Tongue (tissue), 3 donors: ENCODE measurements at places on chromosomes 6 and 20. TPM values are rescaled to one million over a fixed set of nuclear protein-coding genes. Genes with fewer than 3 reads are reported as not detected.

Gene TNXB
- total RNA-seq, result 214 TPM

Gene GSTA3
- total RNA-seq, result not detected

Gene SMPDL3A
- 11.3 TPM for total RNA-seq

GRCh38 chr6:82227770-82228169 lies 19.8 kb downstream of the IBTK start:
- DNase-seq, result no peak

Gene LY6G5B
- 2.6 TPM for total RNA-seq

GRCh38 chr6:75204959-75205775 lies 686 bp downstream of the COL12A1 start:
- peak; percentile 62 for DNase-seq

Gene C6orf58
- total RNA-seq, result not detected

DNA sequence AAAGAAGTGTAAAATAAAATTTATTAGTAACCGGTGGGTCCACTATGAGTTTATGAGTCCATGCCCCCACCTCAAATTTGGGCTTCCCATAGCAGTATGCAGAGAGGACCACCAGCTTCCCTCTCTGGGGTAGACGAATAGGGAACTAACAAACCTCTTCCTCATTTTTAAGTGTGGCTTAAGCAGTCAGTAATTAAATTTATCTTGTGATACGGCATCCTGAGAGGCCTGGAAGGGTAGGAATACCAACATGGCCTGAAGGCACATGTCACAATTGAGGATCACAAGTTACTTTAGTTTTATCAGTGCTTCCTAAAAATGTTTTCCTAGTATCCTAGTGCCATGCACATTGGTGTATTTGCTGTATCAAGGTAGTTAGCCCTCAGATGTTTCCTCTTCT lies 239.9 kb downstream of the HIVEP2 start:
- no peak for DNase-seq

DNA sequence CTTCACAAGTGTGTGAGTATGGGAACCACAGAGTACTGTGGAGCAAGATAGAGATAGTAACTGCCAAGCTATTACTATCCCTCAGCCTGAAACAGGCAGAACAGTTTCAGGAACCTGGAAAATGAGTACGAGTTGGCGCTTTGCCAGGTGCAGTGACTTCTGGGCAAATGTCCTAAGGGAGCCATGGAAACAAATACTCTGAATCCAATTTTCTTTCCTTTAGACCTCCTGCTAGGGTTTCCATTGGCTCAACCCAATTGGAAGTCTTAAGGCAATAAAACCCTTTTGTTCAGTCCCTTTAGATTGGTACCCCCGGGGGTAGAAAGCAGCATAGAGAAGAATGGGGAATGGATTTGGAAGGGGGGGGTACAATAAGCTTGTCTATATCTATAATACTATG lies 205.0 kb upstream of the EPHA7 start:
- DNase-seq, result peak; percentile 16

Gene RBL1
- 12.9 TPM for total RNA-seq

Gene SAMD5
- total RNA-seq, result 9.5 TPM

GRCh38 chr6:7759320-7759719 lies 33.4 kb downstream of the BMP6 start:
- DNase-seq, result no peak

- no peak for DNase-seq
These were observed 18.2 kb downstream of the DSE start for GRCh38 chr6:116388924-116389323.

GRCh38 chr6:83433177-83433576 lies 2.3 kb upstream of the ME1 start:
- no peak for DNase-seq
